HCEC 1CT (cell line): ENCODE measurements at places on chromosomes 12 and 14.

DNA sequence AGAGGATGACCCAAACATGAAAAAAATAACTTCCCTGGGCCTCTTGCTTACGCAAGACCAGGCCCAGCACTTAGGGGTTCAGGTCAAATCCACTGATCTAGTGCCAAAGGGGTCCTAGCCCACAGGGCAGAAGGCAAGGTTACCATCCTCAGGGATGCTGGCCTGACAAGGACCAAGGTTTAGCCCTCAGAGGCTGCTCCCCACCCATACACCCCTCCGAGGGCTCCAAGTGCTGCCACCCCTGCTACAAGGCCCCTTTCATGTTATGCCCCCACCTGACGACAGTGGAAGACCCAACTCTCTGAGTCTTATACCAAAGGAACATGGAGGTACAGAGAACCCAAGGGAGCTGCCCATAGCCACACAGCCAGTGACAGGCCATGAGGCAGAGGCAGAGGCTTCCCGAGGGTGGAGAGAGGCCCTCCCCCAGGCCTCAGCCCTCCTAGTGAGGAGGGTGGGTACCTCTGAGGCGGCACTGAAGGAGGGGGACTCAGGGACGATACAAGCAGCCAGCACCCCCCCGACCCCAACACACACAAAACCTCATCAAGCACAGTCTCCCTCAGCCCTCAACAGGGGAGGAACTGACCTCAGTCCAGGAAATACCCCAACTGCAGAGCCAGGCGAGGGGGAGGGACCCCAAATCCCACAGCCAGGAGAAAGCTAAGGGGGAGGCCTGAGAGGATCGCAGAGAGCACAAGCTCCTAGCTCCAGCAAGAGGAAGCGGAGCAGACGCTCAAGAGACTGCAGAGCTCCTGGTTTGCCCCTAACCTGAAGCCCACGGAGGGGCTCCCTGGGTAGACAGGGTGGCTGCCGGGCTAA, 37.0 kb downstream of the ANAPC7 start:
- no peak for DNase-seq

- no peak for DNase-seq
These were observed 396.8 kb downstream of the RPS29 start for GRCh38 chr14:49189375-49189774.

- DNase-seq = no peak
These were observed 48.5 kb downstream of the CHST11 start for GRCh38 chr12:104505095-104505818.

- DNase-seq = no peak
These were observed 237.5 kb upstream of the TMTC1 start for GRCh38 chr12:30021051-30021833.
